ENCODE measurements at places on chromosomes 11 and 22.

DNA sequence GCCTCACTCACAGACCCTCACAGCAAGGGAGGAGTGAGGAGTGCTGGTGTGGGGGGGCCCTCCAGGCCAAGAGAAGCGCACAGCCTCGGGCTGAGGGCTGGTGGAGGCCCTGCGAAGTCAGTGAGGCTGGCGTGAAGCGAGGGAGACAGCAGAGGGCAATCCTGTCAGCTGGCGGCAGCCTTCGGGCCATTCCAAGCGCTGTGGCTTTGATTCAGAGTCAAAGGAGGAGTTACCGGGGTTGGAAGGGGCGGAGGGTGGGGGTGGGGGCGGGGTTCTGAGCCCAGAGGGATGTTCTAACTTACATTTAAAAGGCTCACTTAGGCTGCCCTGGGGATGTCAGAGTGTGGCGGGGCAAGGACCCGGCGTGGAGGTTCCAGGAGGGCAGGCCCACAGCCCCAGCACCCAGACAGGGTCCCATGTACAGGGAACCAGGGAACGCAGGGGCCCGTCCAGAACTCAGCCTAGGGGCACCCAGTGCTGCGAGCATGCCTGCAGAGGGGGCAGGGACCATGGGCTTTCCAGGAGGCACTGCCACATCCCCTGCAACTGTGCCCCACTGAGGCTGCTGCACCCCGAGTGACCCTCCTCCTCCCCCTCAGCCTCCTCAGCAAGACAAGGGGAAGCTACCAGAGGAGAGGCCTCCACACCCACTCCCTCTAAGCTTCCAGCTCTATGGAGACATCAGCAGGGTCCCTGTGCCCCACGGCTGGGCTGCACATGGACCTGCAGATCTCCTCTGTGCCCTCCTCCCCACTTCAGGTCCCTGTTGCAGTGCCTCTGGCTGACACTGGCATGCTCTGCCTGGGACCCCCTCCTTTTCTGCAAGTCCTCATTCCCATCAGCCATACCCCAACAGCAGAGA, 39.7 kb upstream of the TTLL12 start:
- DNase-seq: no peak

DNA sequence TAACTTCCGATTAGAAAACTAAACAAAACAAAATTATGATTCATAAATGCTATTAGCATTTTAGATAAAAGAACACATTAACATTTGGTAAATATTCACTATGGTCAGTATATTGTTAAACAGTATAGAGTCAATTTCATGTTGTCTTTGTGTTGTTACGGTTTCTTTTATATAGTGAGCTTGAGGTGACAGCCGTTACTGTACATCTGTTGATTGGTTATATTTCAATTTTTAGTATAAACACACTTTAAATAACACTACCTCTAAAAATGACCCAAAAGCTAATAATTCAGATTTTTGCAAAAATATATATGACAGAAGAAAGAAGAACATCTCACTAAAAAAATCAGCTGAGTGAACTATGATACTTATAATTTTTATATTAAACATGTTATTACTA, 249.0 kb upstream of the LUZP2 start:
- no peak for DNase-seq

DNA sequence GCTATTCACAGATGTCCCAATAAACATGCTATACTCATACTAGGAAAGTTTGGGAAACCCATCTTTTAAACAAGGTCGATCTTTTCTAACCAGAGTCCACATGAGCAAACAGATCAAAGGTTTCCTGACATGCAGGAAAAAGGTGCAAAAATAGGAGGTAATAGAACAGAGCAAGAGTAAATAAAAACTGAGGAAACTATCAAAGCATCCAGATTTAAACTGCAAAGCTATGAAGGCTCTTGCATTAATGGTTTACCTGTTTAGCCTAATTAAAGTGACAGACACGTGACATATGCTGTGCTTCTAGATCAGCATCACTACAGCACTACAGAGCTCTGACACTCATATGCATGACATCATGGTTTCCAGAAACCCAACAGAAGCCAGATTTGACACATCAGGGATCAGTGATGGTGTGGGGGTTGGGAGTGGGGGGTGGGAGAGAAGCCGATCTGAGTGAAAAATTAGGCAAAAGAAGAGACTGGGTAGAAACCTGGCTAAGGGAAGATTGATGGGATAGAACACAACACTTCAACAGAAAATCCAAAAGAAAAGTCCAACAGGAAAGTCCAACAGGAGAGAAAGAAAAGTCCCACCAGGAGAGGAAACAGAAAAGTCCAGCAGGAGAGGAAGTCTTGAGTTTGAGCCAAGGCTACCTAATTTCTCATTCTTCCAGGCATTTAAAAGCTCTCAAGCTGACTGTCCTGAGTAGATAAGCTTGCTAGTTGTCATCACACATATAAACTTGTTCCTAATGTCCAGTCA, 262.3 kb downstream of the SOX6 start:
- no peak for DNase-seq

DNA sequence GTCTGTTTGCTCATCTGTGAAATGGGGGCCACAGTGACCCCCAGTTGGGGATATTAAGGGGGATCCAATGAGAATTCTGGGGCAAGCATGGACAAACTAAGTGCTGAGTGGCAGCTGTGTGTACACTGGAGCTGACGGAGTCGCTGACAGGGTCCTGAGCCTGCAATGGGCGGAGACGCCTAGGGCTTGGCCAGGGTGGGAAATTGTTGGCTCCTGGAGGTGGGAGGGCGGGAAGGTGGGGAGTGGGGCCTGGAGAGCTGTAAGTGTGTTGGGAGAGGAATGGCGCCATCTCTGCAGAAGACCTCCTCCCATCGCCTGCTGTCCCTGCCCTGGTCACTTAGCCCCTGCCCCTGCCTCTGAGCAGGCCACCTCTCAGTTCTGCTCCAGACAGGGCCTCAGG, 7.3 kb downstream of the CACNA1I start:
- no peak for DNase-seq

- peak; percentile 98 for DNase-seq
These were observed 688 bp upstream of the ZDHHC5 start for GRCh38 chr11:57667117-57667735.

DNA sequence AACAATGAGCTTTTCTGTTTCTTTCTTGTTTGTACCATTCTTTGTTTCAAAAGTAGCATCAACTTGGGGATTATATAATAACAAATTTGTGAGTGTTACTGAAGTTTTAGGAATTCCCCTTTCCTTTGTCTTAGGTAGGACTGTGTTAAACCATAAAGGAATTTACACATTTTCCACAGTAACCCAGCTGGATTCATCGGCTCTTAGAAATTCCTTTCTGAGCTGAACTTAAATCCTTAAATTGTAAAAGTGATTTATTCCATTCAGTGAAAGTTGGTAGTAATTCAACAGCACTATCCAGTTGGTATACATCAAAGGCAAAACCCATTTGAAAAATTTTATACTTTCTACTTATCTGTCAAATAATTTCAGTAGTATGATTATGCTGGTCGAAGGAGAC, 11.8 kb downstream of the EMSY start:
- DNase-seq: no peak

- no peak for DNase-seq
These were observed 115.4 kb upstream of the NAV2 start for GRCh38 chr11:19597206-19597605.
